ENCODE measurements at places on chromosomes 5 and 9.

GRCh38 chr5:92927291-92927778 is 653.7 kb downstream of the NR2F1-AS1 start:
- no peak for DNase-seq

DNA sequence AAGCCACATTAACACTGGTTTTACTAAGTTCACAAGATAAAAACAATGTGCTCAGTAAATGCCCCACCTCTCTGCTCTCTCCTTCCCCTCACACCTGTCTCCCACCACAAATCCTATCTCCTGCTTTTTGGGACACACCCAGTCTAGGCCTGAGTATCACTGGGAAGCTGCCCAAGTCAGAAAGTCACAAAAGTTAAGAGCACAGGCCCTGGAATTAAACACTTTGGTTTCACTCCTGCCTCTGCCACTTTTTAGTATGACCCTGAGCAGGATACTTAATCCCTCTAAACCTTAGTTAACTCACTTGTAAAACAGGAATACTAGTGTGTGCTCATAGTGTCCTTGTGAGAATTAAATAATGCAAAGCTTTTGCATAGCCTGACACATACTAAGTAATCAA is 11.3 kb downstream of the C5 start:
- no peak for DNase-seq

DNA sequence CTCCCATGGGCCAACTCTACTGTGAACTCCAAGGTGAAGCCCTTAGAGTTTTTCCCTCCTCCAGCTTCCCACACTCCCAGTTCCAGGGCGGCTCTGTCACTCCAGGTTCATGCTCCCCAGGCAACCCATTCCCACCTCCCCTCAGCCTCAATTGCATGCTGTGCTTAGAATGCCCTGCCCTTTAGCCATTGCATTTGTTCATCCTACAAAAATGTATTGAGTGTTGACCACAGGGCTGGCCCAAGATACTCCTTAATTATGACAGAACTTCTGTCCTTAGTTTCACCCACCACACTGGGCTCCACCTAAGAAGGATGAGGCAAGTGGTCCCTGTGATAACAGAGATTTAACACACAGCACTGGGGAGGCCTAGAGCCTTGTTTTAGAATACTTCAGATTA is 236.1 kb downstream of the ADAMTSL1 start:
- no peak for DNase-seq

DNA sequence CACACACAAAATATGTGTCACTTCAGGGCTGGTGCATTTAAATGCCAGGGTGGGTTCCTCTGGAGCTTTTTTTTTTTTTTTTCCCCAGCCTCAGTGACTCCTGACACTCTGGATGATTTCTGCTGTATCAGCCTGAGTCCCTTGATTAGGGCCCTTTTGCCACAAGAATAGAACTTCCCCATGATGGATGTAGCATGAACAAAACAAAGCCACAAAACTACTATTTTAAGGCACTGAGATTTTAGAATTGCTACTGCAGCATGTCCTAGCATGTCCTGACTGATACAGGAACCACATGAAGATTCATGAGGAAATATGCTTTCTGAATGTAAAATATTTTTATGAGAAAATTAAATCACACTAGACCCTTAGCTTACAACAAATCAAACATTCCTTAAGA is 13.9 kb upstream of the ADGRD2 start:
- no peak for DNase-seq

GRCh38 chr5:180858586-180858985 is 2.5 kb downstream of the ZFP62 start:
- DNase-seq: no peak
